ENCODE measurements at places on chromosomes 13 and 19.

- no peak for DNase-seq
Measured at GRCh38 chr13:87887459-87888123, 216.4 kb downstream of the SLITRK5 start.

DNA sequence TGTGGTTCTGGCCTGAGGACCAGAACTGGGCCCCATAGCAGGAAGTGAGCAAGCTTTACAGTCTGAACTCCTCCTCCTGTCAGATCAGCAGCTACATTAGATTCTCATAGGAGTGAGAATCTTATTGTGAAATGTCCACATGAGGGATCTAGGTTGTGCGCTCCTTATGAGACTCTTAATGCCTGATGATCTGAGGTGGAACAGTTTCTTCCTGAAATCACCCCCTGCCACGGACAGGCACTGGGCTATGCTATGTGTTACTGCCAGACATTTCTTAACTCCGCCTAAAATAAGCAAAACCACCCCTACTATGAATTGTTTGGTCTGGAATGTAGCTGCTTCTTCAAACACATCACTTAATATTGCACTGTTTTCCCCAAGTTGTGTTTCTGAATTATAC lies 4.6 kb downstream of the FBXL3 start:
- no peak for DNase-seq

GRCh38 chr13:70523622-70524021 lies 415.4 kb upstream of the KLHL1 start:
- no peak for DNase-seq

- no peak for DNase-seq
Measured at GRCh38 chr13:21686751-21687391, 16.0 kb downstream of the FGF9 start.

- DNase-seq: no peak
Measured at GRCh38 chr19:40438284-40438683, 5.9 kb downstream of the SERTAD3 start.

DNA sequence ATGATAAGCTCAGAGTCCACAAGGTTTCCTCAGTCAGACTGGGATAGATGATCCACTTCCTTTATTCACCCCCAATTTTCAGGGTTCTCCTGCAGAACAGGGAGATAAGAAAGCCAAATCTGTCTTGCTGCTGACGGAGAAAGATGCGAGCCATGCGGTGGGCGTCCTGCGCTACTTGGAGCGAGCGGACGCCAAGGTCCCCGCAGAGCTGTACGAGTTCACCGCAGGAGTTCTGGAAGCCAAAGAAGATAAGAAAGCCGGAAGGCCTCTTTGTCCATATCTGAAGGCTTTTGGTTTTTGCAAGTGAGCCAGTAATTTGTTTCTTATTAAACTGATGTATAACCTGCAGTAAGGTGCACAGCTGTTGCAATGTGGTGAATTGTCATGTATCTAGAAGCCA lies 66.7 kb downstream of the SLC7A9 start:
- no peak for DNase-seq

- DNase-seq: no peak
Measured at GRCh38 chr19:3034656-3035541, 5.8 kb upstream of the TLE2 start.

DNA sequence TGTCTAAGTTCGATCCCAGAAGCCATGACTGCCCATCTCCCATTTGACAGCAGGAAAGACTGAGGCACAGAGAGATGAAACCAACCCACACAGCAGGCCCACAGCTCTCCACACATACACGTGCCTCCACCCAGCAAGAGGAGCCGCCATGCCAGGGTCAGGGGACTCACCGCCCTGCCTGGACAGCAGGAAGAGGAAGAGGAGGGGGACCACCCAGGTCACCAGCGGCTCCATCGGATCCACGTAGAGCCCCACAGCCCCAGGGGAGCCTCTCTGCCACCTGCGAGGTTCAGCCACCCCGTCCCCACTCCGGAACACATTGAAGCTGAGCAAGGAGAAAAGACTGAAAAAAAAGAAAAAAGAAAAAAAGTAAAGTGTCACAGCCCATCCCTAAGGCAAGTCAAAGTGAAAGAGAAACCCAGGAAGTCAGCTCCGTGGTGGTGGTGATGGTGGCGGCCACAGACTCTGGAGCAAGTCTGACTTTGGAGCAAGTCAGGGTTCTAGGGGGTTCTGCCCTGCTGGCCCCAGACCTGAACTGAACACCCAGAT lies at the start of gene IL12RB1:
Gene IL12RB1, minus strand, starts transcription at position 345 of the 549 bp plus-strand sequence. Its CDS starts 111 bp downstream, at position 234.
- DNase-seq: no peak

DNA sequence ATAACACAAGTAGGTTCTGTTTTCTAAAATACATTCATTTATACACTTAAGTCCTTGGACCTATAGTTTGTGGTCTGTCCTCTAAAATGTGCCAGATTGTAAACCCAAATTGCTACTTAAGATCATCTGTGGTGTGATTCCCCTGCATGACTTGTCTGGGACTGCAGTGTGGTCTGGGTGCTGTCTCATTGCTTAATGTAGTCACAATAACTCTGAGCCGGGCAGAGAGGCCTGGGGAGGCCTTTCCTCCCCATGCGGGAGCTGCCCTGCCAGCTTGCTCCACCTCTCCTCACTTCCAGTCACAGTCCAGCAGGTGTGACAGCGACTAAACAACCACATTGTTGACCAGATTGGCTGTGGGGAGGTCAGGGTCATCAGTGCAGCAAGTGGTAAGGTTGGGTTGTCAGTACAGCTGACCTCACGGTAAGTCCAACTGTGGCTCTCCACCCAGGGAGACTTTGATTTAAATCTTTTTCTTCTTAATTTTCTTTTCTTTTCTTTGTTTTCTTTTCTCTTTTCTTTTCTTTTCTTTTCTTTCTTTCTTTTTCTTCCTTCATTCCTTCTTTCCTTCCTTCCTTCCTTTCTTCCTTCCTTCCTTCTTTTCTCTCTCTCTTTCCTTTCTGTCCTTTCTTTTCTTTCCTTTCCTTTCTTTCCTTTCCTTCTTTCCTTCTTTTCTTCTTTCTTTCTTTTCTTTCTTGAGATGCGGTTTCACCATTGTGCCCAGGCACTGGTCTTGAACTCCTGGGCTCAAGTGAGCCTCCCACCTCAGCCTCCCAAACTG lies 4.4 kb upstream of the TUBA3C start:
- DNase-seq: no peak

GRCh38 chr19:56838909-56839651 lies 1.4 kb downstream of the PEG3 start:
- DNase-seq: peak; percentile 56

DNA sequence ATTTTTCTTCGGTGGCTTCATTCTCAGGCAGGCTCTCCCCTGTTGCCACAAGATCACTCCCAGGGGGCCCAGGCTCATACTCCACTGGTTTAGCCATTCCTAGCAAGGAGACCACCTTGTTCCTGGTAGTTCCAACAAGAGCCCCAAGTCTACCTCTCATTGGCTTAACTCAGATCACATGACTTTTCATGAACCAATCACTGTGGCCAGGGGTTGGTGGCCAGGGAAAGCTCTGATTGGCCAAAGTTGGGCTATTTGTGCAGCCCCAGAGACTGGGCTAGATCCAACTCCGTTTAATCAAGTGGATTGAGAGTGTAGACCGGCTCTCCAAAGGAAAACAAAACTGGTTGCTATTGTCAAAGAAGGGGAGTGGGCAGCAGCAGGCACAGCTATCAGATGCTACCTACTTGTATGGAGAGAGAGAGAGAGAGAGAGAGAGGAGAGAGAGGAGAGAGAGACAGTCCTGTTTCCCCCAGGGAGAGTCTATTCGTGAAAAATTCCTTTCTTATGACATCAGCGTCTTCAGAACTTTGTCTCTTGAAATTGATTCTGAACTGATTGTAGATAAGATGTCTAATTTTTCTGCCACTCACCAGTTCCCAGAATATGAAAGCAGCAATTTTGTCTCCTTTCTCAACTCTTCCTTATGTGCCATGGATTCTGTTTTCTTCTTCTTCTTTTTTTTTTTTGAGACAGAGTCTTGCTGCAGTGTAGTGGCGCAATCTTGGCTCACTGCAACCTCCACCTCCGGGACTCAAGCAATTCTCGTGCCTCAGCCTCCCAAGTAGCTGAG lies 5.9 kb downstream of the CEACAM19 start:
- no peak for DNase-seq

DNA sequence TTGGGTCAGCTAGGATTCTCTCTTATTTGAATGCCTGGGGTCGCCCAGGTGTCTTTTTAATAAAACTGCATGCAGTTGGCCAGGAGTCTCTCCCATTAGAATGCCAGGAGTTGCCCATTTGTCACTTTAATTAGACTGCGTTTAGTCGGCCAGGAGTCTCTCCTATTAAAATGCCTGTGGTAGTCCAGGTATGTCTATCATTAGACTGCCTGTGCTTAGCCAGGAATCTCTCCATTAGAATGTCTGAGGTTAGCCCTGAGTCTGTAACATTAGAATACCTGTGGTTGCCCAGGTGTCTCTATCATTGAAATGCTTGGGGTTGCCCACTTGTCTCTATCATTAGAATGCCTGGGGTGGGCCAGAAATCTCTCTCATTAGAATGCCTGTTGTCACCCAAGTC lies 1470.9 kb downstream of the UQCRFS1 start:
- no peak for DNase-seq
